ENCODE measurements at places on chromosomes 1 and 21.

- peak; percentile 20 for DNase-seq
Measured at GRCh38 chr1:115275216-115275615, 62.8 kb downstream of the NGF start.

GRCh38 chr1:21674957-21675356, 5.8 kb upstream of the RAP1GAP start:
- no peak for DNase-seq

DNA sequence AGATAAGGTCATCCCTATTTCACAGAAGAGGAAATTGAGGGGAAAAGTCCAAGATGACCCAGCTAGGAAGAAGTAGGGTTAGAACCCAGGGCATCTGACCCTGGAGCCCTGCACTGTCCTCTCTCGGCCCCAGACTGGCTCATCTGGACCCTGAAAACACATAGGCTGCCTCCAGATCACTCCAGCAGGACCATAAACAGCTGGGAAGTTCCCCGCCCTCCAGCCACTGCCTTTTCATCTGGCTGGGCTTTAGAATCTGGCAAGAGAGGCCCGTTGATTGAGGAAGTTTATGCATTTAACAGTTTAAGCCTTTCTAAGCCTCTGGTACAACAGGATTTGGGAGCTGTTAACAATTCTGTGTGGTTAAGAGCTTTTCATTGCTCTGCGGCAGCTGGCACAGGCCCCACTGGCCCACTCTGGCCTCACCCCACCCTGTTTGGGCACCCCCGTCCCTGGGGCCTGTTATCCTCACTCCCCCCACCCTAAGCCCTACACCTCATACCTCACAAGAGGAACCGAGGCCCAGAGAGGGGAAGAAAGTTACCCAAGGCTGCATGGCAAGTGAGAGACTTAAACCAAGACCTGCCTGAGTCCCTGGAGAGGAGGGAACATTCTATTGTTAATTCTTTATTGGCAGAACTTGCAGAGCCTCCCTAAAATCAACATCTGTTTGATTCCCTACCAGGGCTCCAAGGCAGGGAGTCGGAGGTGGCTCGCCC, 84.2 kb downstream of the EPHB2 start:
- DNase-seq, result no peak

DNA sequence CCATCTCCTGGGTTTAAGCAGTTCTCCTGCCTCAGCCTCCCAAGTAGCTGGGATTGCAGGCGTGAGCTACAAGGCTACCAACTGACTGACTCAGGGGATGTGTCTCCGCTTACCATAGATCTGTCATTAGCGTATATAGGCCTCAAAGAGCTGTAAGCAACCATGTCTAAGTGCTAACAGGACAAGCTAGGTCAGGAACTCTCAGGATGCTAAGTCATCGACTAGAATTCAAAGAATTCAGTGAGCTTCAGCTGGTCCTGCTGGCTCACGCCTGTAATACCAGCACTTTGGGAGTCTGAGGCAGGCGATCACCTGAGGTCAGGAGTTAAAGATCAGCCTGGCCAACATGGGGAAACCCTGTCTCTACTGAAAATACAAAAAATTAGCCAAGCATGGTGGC, 29.5 kb downstream of the CAPN2 start:
- peak; percentile 77 for DNase-seq
